GM13976 (cell line): ENCODE measurements at places on chromosomes 6 and 20.
A peak's percentile ranks its signal among the peaks of the same experiment; 100 is the strongest.

- DNase-seq, result no peak
These were observed 16.2 kb downstream of the GABRR2 start for GRCh38 chr6:89298680-89299465.

DNA sequence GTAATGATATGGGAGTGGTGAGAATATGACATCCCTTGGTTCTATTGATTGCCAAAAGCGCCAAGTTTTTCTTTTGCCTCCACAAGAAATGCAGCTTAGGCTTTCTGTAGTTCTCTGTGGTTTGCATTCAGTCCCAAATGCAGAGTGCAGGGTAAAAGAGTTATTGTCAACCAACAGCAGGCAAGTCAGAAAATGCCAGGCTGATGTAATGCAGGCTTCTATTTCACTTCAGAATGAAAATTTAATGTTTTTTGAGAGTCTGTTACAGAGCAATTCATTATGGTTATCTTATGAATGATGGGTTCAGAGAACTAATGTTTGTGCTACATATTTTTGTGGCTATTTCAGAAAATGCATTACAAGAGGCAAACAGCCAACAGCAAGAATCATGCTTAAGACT lies 293.5 kb downstream of the CENPW start:
- DNase-seq, result no peak

- DNase-seq, result no peak
These were observed 101.9 kb upstream of the MOCS1 start for GRCh38 chr6:40036186-40036585.

- DNase-seq, result no peak
These were observed 3.1 kb downstream of the B3GALT4 start for GRCh38 chr6:33279971-33280511.

DNA sequence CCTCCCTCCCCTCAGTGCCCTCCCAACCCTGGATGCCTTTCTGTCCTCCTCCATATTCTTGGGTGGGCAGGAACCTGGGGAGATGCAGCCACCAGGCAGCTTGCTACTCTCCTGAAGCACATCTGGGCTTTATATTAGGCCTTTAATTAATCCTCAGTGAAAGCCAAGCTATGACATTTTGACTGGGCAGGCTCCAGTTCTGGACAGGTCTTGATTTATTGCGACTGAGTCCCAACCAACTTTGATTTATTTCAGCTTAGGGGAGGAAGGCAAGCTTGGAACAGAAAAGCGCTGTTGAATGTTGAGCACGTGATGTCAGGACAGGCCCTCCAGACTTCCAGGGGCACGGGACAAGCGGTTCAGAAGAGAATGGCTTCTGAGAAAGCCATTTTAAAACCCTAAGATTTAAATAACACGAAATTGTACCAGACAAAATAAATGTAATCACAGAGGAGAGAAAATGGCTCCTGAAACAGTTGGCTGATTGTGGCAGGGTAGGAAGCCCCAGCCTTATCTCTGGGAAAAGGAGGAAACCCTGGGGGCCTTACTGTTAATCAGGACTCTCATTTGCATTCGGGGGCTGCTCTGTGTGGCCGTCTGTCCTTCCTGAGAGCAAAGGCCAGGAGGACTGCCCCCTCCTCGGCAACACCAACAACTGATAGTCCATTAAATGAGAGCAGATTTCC lies 294.2 kb downstream of the FOXC1 start:
- no peak for DNase-seq

- no peak for DNase-seq
These were observed 87.6 kb downstream of the LINC00237 start for GRCh38 chr20:21018576-21018975.

- DNase-seq, result no peak
These were observed 18.3 kb downstream of the CCNC start for GRCh38 chr6:99550046-99550748.

DNA sequence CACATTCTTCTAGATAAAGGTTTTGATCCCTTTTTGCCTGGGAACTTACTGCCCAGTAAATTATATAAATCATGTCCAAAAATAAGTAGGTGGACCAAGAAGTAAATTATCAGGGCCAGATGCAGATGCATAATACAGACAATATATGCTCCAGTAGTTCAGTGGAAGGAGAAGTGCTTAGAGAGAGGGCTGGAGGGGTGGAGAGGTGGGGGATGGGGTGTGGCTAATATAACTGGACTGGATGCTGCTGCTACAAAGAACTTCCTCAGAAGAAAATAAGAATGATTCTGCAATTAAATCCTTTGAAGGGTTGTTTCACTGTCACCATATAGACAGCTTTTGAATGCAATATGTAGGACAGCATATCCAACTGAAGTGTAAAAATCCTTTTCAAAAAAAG lies 14.8 kb upstream of the TFAP2D start:
- DNase-seq, result no peak

- DNase-seq, result no peak
These were observed 484.3 kb upstream of the JAG1 start for GRCh38 chr20:11158146-11158545.

DNA sequence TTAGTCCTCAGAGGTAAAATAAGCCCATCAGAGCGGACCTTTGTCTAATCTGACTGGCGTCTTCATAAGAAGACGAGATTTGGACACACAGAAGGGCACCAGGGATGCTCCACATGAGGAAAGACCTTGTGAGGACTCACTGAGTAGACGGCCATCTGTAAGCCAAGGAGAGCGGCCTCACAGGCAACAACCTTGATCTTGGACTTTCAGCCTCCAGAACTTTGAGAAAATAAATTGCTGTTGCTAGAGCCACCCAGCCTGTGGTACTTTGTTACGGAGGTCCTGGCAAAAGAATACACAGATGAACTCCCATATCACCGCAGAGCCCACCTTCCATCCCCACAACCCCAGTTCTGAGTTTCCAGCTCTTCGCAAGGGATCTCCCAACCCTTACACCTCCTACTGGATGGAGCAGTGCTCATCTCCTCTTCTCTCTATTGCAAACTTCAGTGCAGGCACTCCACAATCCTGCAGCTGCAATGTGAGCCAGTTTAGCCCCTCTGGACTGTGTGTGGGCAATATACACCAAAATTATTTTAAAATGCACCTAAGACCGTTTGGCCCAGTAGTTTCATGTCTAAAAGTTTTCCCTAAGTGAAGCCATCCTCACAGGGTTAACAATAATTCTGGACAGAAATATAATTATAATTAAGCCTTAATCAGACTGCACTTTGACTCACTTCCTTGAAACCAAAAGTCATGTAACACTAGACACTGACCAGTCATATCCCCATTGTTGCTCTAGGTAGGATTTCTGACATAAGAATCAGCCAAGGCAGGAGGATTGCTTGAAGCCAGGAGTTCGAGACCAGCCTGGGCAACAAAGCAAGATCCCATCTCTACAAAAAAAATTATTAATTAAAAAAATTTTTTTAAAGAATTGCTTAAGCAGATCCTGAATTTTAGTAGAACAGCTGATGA lies 8.8 kb upstream of the TRIM31 start:
- no peak for DNase-seq

DNA sequence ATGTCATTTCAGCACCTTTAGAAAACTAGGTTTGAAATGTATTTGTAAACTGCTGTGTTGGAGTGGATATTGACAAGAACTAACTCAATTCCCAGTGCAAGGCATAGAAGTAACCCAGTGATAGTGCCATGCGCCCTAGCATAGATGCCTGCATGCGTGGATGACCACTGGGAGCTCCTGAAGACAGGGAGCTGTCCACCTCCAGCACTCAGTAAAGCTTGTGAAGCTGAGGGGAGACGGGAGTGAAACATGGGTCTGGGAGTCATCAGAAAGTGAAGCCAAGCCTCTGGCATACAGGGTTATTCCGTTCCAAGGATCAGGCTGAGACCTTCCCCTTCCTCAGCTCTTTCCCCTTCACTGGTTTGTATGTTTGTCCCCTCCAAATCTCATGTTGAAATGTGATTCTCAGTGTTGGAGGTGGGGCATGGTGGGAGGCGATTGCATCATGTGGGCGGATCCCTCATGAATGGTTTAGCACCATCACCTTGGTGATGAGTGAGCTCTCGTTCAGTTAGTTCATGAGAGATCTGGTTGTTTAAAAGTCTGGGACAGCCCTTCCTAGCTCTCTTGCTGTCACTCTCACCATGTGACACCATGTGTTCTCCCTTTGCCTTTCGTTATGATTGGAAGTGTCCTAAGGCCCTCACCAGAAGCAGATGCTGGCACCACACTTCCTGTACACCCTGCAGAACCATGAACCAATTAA lies 146.5 kb upstream of the FERMT1 start:
- no peak for DNase-seq

GRCh38 chr6:53257001-53257400 lies 91.7 kb downstream of the ELOVL5 start:
- no peak for DNase-seq

DNA sequence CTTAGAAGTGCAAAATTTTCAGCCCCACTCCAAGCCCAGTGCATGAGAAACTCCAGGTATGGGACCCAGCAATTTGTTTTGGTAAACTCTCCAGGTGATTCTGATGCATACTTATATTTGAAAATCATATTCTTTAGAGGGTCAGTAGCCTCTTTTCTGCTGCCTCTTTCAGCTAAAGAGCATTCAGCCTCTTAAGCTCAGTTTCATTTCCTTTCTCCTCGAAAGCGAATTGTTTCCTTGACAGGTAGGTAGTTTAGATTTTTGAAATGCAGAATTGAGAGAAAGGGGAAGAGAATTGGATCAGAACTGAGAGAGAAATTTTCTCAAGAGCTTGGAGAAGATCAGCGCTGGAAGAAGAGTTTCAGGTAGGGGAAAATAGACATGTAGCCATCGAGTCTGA lies 995.8 kb upstream of the FLRT3 start:
- no peak for DNase-seq

DNA sequence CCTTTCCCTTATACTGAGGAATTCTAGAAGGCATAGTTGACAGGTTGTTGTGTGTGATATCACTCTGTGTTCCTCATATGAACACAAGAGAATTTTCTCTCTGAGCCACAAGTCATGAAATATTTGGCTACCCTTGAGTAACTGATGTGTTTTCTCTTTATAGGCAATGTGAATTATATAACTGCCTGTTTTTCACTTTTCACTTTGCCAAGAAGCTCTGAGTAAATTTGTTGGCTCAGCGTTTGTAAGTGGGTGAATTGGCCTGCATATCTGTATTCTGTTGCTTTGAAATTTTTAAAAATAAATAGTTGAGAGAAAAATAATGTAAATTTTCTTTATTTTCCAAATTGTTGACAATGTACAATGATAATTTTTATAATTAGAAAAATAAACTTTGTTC lies 5.2 kb upstream of the BTBD9 start:
- DNase-seq, result no peak

DNA sequence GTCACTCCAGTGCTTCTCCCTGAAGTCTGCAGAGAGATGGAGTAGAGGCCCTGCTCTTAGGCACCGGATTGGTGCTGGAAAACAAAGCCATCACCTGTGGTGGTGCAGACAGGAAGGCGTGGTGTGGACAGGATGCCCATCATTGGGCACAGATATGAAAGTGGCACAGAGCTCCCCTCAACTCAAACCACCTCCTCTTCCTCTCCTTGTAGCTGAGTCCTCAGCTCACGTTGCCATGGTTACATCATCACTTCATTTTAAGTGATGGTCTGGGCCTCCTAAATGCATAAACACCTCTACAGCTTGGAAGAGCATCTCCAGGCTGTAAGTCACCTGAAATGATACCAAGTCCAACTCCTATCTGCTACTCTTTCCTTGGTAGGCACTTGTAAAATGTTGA lies 8.0 kb upstream of the RTF2 start:
- no peak for DNase-seq

- no peak for DNase-seq
These were observed 122.6 kb upstream of the PLCB4 start for GRCh38 chr20:8946036-8946940.

- no peak for DNase-seq
These were observed 963.3 kb upstream of the GJE1 start for GRCh38 chr6:141169419-141169818.

- DNase-seq, result no peak
These were observed 4.6 kb upstream of the ZNF184 start for GRCh38 chr6:27477318-27478013.

- peak; percentile 78 for DNase-seq
These were observed 1.5 kb upstream of the GMEB2 start for GRCh38 chr20:63628246-63628975.

GRCh38 chr6:2817903-2818443 lies 23.7 kb downstream of the SERPINB1 start:
- DNase-seq, result no peak

DNA sequence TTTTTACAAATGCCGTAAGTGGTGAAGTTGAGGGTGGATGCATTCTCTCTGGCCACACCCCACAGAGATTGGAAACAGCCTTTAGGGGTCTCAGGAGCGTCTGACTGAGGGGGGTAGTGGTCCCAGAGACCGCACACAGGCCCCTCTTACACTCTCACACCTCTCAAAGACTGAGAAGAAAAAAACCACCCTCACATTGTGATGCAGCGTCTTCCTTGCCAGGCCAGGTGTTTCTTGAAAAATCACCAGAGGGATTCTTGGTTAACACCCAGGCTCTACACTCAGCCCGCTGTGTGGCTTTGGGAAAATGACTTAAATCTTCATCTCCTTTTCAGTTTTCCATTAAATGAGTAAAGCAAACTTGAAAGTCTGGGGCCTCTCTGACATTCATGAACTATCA lies 115.8 kb upstream of the SPTLC3 start:
- no peak for DNase-seq

DNA sequence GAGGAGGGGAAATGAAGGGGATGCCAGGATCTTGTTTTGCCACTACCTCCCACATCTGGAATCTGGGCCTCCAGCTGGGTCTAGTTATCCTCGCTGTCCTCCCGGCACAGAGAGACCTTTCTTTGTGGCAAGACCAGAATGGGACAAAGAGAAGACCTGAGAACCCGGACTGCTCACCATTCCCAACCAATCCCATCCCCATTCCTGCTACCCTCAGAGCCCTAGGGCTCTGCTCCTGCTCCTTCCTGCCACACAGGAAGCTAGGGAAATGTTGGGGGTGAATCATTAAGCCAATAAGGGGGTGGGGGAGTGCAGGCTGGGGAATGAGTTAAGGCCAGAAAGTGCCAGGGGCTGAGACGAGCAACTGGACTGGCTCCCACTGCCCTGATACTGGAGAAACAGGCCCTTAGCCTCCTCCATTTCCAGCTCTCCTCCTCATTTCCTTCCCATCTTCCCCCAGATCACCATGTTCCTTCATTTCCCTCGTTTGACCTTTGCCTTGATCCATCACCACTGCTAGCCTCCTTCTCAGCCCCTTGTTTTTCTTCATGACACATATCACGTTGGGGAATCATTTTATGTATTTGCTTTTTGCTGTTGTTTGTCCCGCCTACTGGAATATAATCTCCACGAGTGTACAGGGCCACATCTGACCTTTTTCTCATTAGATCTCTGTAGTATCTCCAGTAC lies 4.6 kb upstream of the IER3 start:
- no peak for DNase-seq

- DNase-seq, result no peak
These were observed 52.5 kb downstream of the ARHGAP18 start for GRCh38 chr6:129657483-129657882.

GRCh38 chr6:117270055-117270842 lies 4.9 kb downstream of the VGLL2 start:
- peak; percentile 15 for DNase-seq

DNA sequence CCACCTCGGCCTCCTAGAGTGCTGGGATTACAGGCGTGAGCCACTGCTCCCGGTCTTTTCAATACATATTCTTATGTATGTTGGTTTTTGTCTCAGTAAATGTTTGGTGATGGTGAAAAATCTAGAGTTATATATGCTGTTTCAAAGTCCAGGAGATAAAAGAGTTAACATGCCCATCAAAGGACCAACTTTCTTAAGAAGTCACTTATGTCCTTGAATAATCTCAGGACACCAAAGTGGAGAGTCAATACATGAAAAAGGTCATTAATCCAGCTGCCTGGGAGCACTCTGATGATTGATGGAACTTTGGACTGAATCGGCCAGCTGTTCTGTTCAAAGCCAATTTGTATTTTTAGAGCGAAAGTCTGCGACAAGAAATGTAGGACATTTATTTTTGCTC lies 59.8 kb upstream of the HDAC2 start:
- no peak for DNase-seq
